ENCODE measurements at places on chromosomes 13 and 19.

GRCh38 chr13:97250560-97250959, 28.4 kb downstream of the MBNL2 start:
- DNase-seq, result no peak

DNA sequence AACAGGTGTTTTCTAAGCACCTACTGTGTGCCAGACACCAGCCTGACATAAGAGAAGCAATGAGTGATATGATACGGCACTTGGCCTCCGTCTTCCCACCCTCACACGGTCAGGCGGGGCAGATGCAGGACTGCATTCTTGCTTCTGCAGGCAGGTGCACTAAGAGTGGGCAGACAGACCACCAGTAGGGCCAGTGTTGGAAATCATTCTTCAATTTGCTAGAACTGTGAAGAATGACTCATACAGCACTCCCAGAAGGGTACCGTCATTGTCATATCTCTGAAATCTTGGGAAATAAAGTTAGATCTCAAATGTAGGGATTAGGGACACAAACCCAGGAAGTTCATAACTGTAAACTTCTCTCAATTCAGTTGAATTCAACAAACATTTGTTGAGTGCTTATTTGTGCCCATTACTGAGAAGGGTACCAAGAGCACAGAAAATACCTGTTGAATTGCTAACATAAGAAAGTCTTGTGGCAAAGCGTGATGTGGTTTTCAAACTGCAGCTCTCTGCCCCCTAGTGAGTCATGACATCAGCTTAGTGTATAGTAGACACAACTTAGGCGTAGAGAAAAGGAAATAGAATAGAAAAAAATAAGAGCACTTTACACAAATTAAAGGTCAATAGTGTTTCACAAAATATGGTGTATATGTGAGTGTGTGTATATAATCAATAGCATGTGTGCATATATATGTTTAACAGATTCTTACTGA, 76.1 kb downstream of the TEX26 start:
- no peak for DNase-seq

DNA sequence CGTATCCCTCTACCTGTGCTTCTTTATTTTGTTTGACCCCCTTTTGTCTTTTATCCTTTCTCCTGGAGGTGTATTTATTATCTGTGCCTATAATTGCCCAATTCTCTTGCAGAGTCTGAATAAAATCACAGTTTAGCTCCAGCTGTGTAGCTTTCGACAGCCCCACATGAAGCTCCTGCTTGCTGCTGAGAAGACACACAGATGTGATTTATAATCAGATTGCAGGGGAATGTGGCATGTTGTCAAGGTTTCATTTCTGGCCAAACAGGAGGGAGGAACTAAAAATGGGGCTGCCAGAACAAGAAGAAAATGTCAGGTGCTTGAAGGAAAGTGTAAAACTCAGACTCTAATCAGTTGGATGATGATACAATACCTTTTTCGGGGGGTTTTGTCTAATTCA, 22.7 kb downstream of the CCNA1 start:
- DNase-seq, result no peak

GRCh38 chr13:23561261-23561660, 9.0 kb upstream of the TNFRSF19 start:
- DNase-seq, result no peak

GRCh38 chr13:83890358-83890757, 8.1 kb upstream of the SLITRK1 start:
- DNase-seq, result no peak

- no peak for DNase-seq
These were observed 5.0 kb downstream of the TLE5 start for GRCh38 chr19:3057275-3057714.

DNA sequence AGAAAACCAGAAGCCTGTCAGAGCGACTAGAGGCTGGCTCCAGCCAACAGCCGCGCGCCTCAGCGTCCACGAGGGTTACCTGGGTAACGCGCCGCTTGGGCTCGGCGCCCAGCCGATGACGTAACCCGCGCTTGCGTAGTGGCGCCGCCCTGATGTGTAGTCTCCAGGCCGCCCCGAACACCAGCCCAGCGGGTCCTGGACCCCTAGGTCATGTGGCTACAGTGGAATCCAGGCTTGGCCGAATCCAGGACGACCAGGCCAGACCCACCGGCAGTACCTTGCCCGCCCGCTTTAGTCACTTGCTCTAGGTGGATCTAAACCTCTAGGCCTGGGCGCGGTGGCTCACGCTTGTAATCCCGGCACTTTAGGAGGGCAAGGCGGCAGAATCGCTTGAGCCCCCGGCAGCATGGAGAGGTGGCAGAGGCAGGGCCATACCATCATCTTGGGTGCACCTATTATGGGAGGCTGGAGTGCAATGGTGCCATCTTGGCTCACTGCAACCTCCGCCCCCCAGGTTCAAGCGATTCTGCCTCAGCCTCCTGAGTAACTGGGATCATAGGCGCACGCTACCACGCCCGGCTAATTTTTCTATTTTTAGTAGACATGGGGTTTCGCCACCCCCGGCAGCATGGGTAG, 7.2 kb upstream of the ZNF606 start:
- DNase-seq, result peak; percentile 91

DNA sequence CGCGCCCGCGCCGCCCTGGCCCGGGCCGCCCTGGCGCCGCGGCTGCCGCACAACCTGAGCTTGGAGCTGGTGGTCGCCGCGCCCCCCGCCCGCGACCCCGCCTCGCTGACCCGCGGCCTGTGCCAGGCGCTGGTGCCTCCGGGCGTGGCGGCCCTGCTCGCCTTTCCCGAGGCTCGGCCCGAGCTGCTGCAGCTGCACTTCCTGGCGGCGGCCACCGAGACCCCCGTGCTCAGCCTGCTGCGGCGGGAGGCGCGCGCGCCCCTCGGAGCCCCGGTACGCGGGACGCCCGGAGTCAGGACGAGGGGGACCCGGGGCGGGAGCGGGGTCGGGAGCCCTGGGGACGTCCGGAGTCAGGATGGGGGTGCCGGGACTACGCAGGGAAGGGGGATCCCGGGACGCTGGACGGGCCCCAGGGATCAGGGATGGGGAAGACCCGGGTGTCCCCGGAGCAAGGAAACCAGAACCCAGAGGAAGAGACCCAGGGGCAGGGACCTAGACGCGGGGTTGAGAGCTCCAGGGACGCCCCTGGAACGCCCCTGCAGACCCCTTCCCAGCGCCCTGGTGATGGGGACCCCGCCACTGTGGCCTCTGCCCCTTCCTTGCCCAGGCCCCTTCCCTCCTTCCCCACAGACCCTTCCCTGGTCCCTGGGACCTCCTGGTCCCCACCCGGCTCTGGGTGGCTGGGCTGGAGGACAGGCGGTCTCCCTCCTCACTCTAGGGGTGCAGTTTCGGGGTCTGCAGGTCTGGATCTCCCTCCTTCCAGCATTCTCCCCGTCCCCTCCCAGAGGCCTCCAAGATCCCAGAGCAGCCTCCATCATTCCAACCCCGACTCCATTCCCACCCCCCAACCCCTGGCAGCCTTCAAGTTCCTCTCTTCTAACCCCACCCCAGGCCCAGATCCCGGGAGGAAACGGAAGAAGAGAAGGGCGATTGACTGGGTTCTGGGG, 645 bp downstream of the GRIN3B start:
- no peak for DNase-seq

GRCh38 chr19:35931874-35932202, 4.3 kb upstream of the LRFN3 start:
- DNase-seq, result no peak

GRCh38 chr19:17725422-17726078, 6.3 kb downstream of the MAP1S start:
- no peak for DNase-seq

DNA sequence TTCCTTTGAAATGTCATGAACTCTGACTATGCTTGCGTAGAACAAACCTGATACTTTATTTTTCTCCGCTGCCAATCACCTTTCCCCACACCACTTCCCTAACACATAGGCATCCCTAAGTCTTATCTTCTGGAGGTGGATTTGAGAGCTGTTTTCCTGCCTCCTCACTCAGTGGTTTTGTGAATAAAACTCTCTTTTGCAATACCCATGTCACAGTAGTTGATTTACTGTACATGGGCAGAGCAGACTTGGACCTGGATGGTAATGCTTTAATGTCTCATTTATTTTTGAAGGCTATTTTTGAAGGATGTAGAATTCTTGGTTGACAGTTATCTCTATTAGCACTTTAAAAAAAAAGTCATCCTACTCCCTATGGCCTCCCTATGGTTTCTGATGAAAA, 881.8 kb downstream of the SLITRK5 start:
- no peak for DNase-seq

GRCh38 chr13:41307884-41308640, 3.0 kb upstream of the NAA16 start:
- DNase-seq, result no peak

DNA sequence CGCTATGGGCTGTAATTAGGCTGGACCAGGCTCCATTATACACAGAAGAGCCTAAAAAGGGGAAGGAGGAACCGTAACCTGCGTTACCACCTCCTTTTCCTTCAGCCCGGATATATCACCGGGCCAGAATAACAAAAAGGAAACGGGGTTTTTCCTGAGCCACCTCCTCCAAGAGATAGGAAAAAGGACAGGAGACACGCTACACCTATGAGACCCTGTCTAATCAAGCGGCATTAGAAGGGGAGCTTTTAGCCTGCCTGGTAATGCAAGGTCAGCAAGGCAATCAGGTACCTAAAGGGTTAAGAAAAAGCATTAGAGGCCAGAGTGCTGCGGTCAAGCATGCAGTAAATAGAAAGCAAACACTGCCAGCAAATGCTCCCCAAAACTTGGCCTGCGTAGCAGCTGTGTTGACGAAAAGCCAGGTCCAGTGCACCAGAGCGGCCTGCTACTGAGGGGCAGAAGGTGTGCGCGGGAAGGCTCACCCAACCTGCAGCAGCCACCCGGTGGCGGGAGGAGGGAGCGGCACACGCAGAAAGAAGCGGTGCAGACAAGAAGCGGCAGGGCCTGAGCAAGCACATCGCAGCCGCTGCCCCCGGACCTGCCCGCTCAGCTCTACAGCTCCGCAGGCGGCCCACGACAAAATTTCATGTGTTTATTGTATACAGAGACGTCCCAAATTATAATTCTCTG, 1466.1 kb downstream of the UQCRFS1 start:
- DNase-seq, result peak; percentile 33

DNA sequence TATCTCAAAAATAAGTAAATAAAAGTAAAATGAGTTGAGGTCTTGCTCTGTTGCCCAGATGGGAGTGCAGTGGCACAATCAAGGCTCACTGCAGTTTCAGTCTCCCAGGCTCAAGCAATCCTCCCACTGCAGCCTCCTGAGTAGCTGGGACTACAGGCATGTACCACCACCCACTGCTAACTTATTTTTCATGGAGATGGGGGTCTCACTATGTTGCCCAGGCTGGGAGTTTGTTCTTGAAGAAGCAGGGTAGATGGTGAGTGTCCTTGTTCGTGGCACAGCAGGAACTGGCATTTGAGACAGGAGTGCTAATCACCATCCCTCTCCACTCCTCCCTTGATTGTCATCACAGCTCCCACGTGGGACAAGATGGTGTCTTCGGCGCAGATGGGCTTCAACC, 3.5 kb downstream of the NLRP2 start:
- DNase-seq, result no peak

DNA sequence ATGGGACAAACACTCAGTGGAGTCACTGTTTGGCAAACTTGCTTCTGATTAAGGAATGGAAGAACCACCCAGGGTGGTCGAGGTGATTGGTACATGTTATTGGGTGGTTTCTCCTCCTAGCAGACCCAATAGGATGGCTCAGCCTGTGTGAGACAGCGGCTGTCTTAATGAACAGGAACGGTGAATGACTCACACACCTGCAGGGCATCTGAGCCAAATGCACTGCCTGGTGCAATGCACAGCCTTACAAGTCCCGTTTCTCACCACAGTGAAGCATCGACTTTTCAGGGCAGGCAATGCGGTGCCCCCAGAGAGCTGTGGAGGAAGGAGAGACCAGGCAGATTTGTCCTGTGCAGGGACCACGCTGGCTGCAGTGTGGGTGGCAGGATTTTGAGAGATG, 238.5 kb downstream of the FGF9 start:
- no peak for DNase-seq

GRCh38 chr13:62482351-62482750, 1066.7 kb upstream of the PCDH20 start:
- no peak for DNase-seq

- DNase-seq, result peak; percentile 83
These were observed 60.5 kb downstream of the CELF5 start for GRCh38 chr19:3284759-3285646.

GRCh38 chr13:110575322-110576069, 14.0 kb upstream of the RAB20 start:
- DNase-seq, result no peak

DNA sequence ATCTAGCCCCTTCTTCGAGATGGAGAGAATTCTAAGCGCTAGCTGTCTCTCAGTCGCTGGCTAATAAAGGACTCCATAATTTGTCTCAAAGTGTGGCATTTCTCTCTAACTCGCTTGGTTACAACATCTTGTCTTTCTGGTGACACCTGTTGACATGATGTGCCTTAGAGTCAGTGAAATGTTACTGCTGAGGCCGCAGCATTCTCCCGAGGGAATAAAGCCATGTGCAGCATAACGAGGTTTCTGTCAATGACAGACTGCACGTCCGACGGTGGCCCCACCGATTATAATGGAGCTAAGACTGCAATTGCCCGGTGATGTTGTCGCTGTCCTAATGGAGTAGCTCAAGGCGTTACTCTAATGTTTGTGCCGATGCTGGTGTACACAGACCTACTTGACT, 20.3 kb upstream of the GPR32 start:
- no peak for DNase-seq

DNA sequence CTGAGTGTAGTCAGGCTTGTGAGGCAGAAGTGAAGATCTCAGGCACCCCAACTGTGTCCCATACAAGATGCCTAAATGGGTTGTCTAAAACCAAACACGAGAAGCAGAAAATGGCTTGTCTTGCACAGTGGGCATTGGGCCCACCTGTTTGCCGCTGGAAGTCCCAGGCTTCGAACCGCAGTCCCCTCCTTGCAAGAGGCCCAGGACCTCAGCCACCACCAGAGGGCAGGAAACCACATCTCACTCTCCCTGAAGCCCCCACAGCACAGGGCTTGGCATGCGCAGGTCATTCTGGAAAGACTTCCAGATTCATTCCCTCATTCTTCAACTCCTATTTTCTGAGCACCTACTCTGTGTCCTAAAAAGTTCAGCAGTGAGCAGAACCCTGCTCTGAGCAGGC, 973.7 kb downstream of the UQCRFS1 start:
- DNase-seq, result no peak

- no peak for DNase-seq
These were observed 254.3 kb downstream of the NDFIP2 start for GRCh38 chr13:79735228-79735627.

DNA sequence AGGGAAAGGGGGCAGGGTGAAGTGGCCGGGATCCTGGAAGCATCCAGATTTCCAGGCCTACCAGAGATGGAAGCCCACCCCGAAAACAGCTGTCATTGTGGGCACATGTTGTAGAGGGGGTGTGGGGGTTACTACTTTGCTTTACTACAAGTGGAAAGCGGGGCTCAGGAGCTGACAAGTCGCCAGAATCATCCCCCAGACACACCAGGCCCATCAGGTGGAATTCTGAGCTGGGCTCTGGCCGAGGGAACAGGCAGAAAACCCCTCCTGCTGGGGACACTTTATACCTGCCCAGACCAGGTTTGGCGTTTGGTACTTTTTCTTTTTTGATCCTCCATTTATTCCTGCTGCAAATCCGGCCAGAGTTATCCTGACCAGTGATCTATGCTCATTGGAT, 3.8 kb downstream of the CDX2 start:
- no peak for DNase-seq

- no peak for DNase-seq
These were observed 34.5 kb downstream of the DNM2 start for GRCh38 chr19:10752237-10752912.

GRCh38 chr19:47581605-47582319, 8.8 kb upstream of the ZNF541 start:
- no peak for DNase-seq

GRCh38 chr13:102002287-102002686, 399.6 kb downstream of the FGF14 start:
- no peak for DNase-seq

All from liver (tissue), 10 donors.